ENCODE measurements at places on chromosomes 16 and 17. TPM values are rescaled to one million over a fixed set of nuclear protein-coding genes. Genes with fewer than 3 reads are reported as not detected.

Gene FSCN2
- 1.6 TPM for total RNA-seq

Gene ENPP7
- not detected for total RNA-seq

Gene C17orf50
- not detected for total RNA-seq

Gene GNAO1
- total RNA-seq, result 3.7 TPM

Gene KRTAP2-2
- total RNA-seq, result not detected

Data from naive thymus-derived CD4-positive, alpha-beta T cell (primary cell).